ENCODE measurements at places on chromosomes 7 and 10. TPM values are rescaled to one million over a fixed set of nuclear protein-coding genes. Genes with fewer than 3 reads are reported as not detected.

- no peak for DNase-seq
Measured at GRCh38 chr10:90930971-90931871, 10.3 kb upstream of the ANKRD1 start.

C10orf105 gene
- not detected for total RNA-seq

- no peak for DNase-seq
Measured at GRCh38 chr7:111887734-111888133, 318.5 kb downstream of the DOCK4 start.

DNA sequence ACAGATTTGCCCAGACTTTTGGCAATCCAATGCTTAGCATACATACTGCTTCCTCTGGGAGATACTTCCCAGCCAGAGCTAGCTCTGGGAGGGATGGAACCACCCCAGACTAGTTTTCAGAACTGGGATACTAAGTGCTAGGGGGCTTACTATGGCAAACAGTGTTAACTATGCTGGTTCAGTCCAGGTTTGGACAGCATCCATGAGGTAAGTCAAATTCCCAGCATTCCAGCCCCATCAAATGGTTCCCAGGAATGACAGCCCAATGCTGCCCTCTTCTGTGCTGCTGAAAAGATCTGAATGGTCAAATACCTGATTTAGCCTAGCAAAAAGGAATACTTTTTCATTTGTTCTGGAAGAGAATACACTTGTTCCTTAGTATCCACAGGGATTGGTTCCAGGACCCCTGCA lies 141.7 kb upstream of the CCDC6 start:
- no peak for DNase-seq

MAGI2 gene
- total RNA-seq, result 22.7 TPM

SPOCK2 gene
- 4.1 TPM for total RNA-seq

DNA sequence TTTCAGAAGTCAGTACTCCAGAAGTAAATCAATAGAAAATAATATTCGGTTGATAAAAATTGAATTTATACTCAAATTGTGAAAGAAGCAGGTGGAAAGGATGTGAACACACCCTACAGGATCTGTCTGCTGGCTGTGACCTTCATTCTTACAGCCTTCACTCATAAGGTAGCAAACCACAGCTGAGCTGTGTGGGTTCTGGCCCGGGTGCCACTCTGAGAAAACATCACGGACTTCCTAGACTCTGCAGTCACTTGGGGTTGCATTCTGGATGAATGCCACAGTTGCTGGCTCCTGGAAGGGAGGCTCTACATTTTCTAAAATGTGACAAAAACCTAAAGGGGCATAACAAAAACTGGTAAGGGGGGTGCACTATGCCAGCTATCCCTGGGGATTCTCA lies 36.0 kb upstream of the ABLIM1 start:
- no peak for DNase-seq

ANKRD61 gene
- not detected for total RNA-seq

GRCh38 chr7:523347-524336 lies 4.0 kb upstream of the PDGFA start:
- DNase-seq, result no peak

DNA sequence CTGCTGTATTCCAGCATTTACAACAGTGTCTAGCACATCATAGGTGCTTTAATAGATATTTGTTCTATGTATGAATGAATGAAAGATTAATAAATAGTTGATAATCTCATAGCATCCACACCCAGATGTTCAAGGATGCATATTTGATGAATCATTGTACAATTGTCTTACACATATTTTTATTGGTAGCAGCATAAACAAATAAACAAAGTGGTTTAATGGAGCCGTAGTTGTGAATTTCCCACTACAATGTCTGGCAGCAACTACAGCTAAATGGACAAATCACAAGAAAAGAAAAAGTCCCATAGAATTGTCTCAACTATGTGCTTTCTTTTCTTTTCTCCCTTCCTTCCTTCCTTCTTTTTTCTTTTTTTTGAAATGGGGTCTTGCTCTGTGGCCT lies 150.8 kb downstream of the NRP1 start:
- no peak for DNase-seq

- no peak for DNase-seq
Measured at GRCh38 chr10:22702348-22702747, 12.0 kb downstream of the PIP4K2A start.

GRCh38 chr10:69614130-69614529 lies 15.9 kb upstream of the FAM241B start:
- no peak for DNase-seq

DNA sequence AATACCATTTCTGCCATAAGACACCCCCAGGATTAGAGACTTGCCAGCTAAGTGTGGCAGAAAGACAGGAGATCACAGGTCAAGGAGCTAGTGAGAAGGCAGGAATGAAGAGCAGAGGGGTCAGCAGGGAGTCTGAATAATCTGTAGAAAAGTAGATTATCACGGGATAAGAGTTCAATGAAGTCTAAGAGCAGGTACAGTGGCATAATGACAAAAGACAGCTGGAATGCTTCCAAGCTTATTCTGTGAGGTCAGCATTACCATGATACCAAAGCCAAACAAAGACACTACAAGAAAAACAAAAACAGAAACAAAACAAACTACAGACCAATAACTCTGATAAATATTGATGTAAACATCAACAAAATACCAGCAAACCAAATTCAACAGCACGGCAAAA lies 20.8 kb downstream of the PILRA start:
- DNase-seq, result no peak

DNA sequence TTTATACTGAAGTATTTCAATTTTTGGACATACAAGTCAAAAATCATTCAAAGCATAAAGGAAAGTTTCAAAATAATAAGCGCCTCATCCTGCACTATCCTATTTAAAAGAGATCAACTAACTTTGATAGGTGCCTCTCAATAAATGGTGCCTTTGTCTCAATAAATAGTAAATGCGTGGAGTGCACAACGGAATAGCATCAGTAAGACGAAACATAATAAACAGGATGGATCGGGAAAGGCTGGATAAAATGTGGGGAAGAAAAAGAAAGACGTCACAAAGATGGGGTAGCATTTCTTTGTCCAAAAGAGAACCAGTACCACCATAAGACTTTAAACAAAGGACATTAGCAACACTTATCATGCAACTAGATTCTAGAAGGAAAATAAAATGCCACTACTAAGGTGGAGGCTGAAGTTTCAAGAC lies 571 bp upstream of the PRKAR2B start:
- no peak for DNase-seq

DNA sequence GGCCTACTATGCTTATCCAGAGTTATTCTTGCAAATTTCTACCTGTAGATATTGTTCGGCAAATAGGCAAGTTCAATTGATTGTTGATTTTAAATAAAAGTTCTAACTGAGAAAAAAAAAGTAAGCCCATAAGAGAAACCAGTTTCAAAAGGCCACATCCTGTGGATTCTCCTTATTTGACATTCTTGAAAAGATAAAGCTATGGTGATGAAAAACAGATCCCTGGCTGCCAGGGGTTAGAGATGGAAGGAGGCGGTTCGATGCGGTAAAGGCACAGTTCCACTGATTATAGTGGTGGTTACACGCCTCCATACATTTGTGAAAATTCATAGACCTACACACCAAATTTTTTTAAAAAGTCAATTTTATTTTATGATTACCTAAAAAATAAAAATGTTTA lies 347.8 kb downstream of the KCNMA1 start:
- DNase-seq, result no peak

DNA sequence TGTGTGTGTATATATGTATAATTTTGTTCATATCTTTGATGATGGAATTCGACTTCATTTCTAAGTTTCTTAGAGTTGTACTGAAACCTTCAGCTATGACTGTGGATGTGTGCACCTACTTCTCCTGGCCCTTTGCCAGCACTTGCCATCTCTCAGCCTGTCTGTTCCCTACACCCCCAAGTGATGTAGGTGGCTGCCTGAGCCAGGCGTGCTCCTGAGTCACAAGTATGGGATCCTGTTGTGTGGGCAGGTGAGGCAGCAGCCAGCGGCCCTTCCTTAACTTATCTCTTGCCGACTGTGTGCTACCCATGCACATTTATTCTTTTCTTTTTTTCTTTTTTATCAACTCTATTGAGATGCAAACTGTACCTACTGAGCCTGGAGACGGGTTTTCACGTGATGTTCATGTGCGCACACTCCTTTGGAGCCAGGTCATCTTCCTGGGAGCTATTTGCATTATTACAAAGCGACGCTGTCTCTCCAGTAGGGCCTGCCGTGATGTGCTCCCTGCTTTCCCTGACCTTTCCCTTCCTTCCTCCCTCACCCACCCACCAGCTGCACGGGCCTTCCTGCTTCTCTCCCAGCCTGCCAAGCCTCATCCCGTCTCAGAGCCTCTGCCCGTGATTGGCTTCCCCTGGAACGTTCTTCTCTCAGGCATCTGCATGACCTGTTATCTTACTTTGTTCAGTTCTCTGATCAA lies 31.3 kb upstream of the GALNT11 start:
- no peak for DNase-seq

CHN2 gene
- 7.9 TPM for total RNA-seq

- DNase-seq, result no peak
Measured at GRCh38 chr10:98267069-98267893, 713 bp downstream of the LOXL4 start.

GRCh38 chr10:7119325-7120015 lies 291.4 kb downstream of the SFMBT2 start:
- no peak for DNase-seq

DNA sequence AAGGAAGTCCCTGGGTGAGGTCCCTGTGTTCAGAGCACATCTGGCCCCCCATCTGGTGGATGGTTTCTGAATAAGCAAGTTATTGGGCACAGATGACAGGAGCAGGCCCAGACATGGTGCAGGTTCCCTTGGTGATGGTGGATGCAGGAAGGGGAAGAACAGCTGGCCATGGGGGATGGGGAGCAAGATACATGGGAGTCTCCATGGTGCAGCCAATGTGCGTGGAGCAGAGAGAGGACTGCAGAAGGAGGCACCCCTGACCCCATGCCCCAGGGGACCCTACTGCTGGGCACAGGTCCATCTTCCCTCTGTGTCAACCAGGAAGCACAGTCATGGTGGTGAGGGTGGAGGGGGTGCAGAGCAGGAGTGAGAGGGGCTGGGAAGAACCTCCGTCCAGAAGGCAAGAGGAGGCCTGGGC lies 43.8 kb upstream of the RABGEF1 start:
- DNase-seq, result no peak

GRCh38 chr7:106613848-106614560 lies 47.0 kb downstream of the CCDC71L start:
- no peak for DNase-seq

GRCh38 chr10:31274310-31274709 lies 44.7 kb upstream of the ZEB1 start:
- no peak for DNase-seq

DNA sequence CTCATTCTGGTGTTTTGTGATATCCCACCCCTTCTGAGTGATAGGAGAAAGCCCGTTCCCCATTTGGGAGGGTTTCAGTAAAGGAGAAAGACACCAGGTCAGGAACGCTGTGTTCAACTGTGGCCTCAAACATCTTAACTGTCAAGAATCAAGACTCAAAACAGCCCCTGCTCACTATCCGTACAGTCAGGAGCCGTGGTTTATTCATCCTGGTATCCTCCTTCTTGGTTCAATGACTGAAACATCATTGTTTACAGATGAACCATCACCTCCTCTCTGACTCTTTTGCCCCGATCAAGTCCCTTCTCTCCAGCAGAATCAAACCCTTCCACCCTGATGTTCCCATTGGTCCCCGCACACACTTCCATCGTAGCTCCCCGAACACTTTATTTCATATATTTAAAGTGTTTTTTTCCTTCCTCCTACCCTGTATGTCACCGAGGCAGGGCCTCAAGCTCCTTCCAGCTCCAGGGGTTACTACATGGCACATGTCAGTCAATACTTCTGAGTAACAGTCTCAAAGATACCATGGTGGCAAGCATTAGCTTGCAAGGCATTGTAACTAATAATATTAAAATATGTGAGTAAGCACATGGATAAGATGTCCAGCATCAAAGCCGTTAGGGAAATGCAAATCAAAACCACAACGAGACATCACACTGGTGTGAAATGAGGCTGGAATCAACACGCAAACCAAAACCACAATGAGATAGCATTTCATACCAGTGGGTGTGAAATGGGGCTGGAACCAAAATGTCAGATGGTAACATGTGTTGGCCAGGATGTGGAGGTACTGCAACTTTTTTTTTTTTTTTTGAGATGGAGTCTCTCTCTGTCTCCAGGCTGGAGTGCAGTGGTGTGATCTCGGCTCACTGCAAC lies 124.7 kb upstream of the C1QL3 start:
- no peak for DNase-seq

DNA sequence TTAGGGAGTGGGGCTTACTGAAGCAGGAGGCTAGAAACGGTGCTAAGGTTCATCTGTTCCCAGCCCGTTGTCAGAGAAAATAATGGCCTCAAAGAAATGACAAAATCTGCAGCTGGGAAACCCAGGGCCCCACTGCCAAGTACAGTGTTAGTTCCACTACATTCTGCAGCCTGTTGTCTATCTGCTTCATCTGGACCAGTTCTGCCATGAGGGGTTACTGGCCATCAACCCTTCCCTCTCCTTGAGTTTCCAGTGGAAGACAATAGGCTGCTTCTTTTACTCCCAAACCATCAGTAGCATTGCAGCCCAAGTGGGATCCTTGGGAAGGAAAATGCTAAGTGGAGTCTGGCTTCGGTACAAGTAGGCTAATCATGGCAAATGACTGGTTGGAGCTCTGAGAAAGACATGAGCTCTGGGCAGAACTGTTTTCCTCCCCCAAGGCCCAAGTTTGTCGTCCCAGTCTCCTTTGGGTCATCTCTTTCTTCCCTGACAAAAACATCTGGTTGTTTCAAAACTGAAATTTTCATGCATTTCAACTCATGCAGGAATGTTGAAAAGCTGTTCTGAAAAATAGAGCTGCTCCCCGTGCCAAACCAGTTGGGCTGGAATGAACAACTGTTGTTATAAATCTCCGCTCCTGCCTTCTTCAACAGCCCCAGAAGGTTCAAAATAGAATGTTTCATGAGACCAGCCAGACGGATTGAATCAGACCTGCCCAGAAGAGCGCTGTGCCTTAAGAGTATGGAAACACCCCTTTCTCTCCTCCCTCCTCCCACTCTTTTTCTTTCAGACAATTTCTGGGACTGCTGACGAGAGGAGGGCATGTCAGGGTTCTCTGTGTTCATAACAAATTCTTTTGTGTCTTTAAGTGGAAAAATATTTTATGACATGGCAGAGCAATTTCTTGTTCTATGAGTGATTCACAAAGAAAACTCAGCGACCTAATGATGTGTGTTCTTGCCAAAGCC lies 116.6 kb downstream of the RAB18 start:
- DNase-seq, result no peak

GRCh38 chr10:50544095-50544856 lies 79.5 kb downstream of the SGMS1 start:
- no peak for DNase-seq

- no peak for DNase-seq
Measured at GRCh38 chr7:21690705-21691104, 147.9 kb downstream of the DNAH11 start.

SPDYE9 gene
- not detected for total RNA-seq

- DNase-seq, result no peak
Measured at GRCh38 chr7:47846138-47846836, 102.0 kb downstream of the PKD1L1 start.

- DNase-seq, result peak; percentile 60
Measured at GRCh38 chr7:101138213-101138870, 11.4 kb downstream of the SERPINE1 start.

- DNase-seq, result no peak
Measured at GRCh38 chr10:89798092-89798491, 96.7 kb downstream of the KIF20B start.

- DNase-seq, result no peak
Measured at GRCh38 chr7:149300620-149301285, 38.8 kb downstream of the ZNF783 start.

- DNase-seq, result no peak
Measured at GRCh38 chr7:99190359-99191009, 17.4 kb downstream of the KPNA7 start.
